ENCODE measurements at places on chromosomes 4 and X.

- no peak for DNase-seq
Observed at GRCh38 chr4:41458689-41459088, 79.3 kb upstream of the LIMCH1 start.

DNA sequence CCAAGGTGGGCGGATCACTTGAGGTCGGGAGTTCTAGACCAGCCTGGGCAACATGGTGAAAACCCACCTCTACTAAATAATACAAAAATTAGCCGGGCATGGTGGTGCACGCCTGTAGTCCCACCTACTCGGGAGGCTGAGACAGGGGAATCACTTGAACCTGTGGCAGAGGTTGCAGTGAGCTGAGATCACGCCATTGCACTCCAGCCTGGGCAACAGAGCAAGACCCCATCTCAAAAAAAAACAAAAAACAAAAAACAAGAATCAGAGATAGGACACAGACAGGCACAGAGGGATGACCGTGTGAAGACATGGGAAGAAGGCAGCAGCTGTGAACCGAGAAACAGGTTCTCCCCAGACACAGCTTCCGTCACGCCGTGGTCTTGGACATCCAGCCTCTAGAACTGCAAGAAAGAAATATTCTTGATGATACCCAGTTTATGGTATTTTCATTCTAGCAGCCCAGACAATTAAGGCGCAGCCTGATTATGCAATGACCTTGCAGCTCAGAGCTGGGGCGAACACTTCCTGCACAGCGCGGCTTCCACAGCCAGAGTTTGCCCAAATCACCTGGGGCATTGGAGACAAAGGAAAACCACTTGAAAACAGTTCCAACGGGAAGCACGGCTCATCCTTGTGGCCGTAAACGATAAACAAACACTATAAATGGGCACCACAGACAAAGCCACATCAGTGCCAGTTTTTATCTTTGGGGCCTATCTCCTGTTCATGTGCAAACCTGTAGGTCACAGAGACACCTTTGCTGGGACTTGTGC is 4.2 kb upstream of the ARSD start:
- DNase-seq, result no peak

GRCh38 chr4:164768516-164768915 is 14.6 kb downstream of the SMIM31 start:
- no peak for DNase-seq

- no peak for DNase-seq
Observed at GRCh38 chr4:169122422-169122821, 112.4 kb upstream of the CBR4 start.

- DNase-seq, result no peak
Observed at GRCh38 chr4:45294464-45294863, 568.1 kb upstream of the GNPDA2 start.

DNA sequence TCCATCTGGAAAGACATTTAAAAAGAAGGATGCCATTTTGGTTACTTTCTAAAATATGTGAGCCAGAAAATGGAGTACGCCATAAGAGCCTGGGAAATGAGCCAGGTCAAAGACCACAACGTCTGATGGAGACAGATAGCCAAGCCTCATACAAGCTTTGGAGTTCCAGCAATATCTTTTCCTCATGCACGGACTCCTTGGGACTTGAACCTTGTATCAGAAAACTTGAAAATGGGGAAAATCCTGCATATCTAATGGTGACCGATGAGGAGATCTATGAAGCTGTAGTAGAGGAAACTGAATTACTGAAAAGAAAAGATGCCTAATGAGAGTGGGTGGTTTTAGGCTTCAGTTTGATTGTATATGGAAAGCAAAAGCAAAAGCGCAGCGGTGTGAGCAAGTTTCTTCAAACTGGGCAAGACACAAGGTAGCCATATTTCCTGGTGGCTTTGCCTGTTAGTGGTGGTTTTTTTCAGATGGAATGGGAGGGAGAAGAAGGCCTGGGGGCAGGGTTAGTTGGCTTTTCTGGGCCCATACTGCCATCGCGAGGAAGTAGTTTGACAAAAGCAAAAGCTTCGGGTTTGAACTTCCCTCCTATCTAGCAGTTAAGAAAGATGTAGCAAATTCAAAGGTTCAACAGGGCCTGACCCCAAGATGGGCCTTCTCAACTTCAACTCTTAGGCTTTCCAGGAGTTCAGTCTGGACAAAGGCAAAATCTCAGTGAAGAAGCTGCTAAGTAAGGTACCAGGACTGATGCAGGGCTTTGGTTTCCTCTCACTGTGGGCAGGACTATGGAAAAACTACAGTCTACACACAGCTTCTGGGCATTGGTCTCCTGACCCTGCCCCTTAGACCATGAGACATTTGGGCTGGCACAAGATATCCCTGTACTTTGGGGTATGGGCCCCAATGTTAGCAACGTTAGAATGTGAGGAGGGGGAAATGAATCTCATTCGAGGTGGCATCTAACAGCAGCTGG is 210.0 kb upstream of the STK26 start:
- no peak for DNase-seq

DNA sequence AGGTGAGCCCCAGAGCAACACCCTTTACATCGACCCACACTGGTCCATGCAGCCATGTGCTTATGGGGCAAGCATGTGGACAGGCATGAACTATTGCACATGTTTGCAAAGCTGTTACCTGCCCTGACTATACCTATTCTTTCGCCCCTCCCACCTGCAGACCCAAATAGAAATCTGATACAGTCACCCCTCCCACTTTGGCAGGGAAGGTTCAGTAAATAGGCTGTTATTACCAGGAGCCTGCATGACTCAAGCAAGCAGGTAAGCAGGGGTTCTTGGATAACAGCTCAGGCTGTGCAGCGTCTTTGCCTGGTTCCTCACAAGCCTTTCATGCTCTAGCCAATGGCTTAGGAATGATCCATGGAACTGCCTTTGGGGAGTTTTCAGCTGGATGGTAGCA is 122.7 kb upstream of the DIPK2B start:
- no peak for DNase-seq

GRCh38 chr4:160709546-160709945 is 1454.3 kb downstream of the FSTL5 start:
- DNase-seq, result no peak

DNA sequence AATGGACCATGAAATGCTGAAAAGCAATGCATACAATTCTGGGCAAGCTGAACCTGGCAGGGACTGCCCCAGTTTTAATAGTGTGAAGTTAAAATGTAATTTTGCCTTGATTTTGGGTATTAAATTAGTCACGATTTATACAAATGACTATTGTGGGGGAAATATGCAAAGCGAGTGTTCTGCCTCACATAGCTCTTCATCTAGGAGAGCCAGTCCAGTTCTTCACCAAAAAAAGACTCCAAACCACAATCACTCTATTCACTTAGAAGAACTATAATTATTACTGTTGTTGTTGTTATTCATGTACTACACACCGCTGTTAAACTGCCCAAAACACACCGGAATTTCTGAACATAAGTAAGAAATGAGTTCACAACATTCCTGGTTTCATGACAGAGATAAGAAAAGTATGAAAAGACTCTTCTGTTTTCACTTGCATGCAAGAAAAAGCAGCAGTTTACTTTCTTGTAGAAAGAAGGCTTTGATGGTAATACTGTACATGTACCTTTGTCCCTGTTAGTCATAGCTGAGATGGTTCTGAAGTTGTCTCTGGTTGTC is 101.9 kb downstream of the QRFPR start:
- DNase-seq, result no peak

- DNase-seq, result no peak
Observed at GRCh38 chr4:84032372-84032771, 466.7 kb downstream of the NKX6-1 start.

DNA sequence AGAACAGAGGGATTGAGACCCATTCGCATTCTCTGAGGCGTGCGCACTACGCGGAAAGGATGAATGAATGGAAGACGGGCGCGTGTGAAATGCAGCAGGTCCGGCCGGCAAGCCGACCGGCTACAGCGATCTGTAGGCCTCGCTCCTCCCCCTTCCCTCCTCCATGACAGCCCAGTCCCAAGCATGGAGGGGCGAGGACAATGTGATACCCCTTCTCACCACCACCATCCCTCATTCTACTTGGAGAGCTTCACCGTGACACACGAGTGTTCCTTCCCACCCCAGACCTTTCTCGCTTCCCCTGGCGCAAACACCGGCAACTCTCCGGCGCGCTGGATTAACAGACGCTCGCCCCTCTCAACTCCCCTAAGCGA is 815 bp downstream of the EIF4E start:
- DNase-seq, result peak; percentile 55

- DNase-seq, result no peak
Observed at GRCh38 chr4:140809676-140810075, 53.5 kb upstream of the TBC1D9 start.

DNA sequence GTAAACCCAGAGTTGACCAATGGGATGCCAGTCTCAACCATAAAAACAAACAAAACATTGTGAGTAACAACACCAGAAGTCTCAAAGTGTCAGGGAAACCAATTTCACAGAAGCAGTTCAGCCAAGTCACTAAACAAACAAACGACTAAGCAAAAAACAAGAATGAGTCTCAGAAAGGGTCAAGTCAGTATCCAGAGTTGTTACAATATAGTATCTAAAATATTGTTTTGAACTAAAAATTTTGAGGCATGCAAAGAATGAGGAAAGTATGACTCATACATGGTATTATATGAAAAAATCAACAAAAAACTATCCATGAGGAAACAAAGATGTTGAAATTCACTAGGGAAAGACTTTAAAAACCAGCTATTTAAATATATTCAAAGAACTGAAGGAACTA is 70.6 kb downstream of the AR start:
- DNase-seq, result no peak

DNA sequence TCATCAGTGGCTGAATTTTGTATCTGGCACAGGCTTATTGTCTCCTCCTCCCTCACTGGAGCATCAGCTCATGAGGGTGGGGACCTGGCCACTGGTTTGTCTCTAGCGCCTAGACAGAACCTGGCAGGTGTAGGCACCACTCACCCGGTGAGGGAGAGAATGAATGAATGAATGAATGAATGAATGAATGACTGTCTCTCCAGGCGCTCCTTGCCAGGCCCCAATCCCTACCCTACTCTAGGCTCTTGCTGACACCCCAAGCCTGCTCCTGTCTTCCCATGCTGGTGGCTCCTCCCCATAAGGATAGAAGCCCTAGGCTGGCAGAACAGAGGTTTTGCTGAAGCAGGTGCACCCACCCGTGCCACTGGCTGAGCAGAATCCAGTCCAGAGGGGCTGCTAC is 41.3 kb upstream of the GRPEL1 start:
- DNase-seq, result no peak

- no peak for DNase-seq
Observed at GRCh38 chrX:37357436-37357835, 8.3 kb downstream of the PRRG1 start.

GRCh38 chr4:170089274-170089667 is 485 bp downstream of the AADAT start:
- DNase-seq, result peak; percentile 51

DNA sequence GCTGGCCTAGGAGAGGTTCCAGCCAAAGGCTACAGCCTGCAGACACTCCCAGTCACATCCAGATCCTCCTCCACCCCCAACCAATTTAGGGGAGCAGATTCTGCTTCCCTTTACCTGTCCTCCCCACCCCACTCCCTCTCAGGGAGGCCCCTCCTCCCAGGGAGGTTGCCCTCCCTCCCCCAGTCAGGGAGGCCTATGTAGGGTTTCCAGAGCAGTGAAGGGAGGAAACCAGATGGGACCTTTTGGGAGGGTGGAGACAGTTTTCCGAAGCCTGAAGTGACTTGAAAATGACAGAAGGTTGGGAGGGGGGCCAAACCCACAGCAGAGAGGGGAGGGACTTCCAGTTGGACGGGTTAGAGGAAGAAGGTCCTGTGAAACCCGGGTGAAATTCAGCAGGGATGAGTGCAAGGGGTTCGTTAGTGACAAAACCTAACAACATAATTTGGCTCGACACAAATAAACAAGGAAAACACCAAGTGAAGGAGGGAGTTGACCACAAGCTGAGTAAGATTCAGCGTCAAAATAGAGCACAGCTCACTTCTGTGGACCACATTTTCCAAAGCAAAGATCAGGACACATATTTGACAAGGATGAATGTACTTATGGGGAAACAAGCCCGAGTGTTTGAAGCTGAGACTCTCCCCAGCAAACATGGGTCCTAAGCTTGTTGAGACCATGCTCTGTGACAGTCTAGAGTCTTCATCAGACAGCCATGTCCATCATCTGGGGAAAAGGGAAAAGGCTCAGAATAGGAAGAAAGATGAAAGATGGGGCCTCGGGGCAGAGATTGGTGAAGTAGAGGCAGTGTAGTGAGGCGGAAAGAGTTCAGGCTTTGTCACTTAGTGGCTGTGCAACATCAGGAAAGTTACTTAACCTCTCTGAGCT is 46.4 kb downstream of the PRPS1 start:
- no peak for DNase-seq

DNA sequence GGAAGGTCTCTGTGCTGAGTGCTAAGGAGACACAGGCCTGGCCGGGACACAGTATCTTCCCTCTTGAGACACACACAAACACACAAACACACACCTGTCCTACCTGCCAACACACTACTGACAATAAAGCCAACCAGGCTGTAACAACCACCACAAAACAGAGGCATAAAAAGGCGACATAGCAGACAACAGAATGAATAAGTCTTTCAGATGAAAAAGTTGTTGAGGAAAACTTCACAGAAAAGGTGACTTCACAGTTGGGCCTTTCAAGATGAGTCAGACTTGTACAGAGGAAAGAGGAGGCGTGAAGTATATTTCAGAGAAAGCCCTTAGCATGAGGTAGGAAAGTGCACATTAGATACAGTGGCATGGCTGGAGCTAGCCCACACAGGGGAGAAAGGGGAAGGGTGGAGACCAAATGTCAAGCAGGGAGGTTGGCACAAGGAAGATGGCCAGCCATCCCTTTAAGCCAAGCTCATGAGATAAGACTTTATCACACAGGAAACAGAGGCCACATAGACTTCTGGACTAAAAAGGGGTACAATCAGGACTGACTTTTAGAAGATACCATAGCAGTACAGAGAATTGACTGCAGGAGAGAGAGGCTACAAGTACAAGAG is 54.0 kb downstream of the SLC9A7 start:
- no peak for DNase-seq

DNA sequence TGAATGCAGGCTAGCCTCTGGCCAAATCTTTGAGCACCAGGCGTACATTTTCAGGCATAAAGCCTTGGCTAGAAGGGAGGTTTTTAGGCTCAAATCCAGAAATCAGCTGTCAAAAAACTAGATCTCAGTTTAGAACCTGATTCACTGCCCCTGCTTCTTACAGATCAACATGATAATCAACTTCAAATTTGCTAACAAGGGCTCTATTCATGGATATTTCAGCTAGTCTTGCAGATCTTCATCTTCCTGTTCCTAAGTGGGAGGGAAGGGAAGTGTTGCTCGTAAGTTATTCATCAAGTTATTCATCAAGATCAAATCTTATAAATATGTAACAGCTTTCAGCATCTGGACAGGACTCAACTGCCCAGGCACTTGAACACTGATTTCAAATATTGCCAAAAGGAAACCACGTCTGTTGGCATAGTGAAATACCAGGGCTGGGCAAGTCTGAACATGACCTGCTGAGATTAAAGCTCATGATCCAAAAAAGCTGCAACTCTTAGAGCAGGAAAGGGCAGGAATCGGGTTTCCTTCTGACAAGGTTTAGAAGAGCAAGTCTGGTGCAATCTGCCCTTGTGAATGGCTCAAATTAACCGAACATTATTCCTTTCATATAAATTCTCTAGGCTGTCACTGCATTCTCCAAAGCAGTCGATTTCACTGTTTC is 200.3 kb downstream of the PDGFC start:
- peak; percentile 59 for DNase-seq

GRCh38 chr4:184313058-184313581 is 95.4 kb upstream of the ENPP6 start:
- DNase-seq, result no peak
